Stimulated activated CD4-positive, alpha-beta T cell treated with anti-CD3 and anti-CD28 coated beads, TNF-alpha, amount 100 ng/mL, for 1 hour (primary cell): ENCODE measurements at places on chromosomes 2 and 18.

DNA sequence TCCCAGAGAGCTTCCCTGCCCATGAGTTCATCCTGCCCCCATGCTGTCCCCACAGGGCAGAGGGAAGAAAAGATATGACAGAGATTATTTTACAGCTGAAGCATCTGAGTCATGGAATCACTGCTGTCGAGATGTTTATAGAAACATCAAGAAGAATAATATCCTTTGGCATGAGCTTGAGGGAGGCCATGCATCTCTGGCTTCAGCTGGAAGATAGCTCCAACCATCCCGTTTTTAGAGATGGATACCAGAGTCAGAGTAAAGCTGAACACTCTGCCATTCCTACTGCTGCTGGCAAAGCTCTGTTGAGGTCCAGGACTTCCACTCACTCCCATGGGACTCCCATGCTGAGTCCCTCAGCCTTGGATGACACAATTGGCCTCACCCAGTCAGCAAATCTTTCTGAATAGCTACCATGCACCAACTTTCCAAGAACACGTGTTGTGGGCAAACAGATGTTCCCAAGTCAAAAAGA is 167.8 kb downstream of the TTC32 start:
- no peak for DNase-seq

DNA sequence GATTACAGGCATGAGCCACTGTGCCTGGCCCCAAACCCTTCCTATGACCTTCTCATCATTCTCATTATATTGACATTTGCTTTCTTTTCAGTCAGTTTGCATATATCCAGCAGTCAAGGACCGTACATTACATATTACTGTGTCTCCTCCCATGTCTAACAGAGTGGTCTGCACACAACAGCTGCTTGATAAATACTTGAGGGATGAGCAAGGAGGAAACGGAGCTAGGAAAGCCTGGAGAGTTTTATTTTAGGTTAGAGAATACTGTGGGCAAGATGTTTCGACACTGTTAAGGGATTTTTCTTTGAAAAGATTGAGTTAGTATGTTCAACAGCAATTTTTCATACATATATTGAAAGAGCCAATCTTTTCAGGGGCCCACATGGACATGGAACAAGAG is 76.2 kb upstream of the CHRNA1 start:
- DNase-seq: no peak

GRCh38 chr18:8933714-8934284 is 168.7 kb upstream of the NDUFV2 start:
- no peak for DNase-seq

- DNase-seq: no peak
Observed at GRCh38 chr2:116094196-116094595, 1651.8 kb downstream of the DPP10 start.

DNA sequence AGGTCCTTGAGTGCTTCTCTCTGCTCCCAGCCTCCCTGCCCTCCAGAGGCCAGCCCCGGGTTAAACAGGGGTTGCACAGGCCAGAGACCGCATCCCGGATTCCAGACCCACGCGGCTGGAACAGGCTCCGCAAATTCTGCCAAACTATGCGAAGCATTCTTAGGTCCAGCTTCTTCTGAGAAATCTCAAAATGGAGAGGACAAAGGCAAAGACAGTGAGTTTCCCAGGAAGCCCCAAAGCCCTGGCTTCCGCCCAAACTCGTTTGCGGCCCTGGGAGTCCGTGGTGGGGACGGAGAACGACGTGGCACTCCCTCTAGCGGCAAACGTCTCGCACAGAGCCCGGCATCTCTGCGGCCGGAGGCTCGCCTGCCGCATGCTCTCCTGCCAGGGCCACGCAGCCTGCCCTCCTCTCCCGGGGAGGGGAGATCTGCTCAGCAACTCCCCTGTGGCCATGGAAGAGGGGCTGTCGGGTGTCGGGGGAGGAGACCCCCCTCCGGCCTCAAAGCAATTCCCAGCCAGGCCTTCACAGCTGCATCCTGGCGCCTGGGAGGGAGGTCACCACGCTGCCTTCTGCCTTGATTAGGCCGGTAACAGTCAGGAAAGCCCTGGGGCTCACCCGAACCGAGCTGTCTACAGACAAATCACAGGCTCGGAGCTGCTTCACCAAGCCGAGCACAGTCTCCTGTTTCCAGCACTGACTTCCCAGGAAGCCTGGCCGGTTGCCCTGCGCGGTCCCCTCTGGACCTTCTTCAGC is 33.4 kb upstream of the KLHL29 start:
- DNase-seq: no peak

DNA sequence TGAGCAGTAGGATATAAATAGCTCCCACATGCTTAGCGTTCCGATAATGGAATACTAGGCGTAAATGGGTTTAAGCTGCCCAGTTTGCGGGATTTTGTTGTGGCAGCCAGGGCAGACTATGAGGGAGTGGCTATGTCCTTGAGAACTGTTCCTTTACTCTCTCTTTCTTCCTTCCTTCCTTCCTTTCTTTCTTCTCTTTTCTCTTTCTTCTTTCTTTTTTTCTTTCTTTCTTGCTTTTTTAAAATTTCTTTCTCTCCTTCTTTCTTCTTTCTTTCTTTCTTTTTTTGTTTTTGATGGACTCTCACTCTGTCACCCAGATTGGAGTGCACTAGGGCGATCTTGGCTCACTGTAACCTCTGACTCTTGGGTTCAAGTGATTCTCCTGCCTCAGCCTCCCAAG is 9.1 kb upstream of the PRELID3A start:
- no peak for DNase-seq

- no peak for DNase-seq
Observed at GRCh38 chr2:80153768-80154167, 150.8 kb downstream of the LRRTM1 start.

DNA sequence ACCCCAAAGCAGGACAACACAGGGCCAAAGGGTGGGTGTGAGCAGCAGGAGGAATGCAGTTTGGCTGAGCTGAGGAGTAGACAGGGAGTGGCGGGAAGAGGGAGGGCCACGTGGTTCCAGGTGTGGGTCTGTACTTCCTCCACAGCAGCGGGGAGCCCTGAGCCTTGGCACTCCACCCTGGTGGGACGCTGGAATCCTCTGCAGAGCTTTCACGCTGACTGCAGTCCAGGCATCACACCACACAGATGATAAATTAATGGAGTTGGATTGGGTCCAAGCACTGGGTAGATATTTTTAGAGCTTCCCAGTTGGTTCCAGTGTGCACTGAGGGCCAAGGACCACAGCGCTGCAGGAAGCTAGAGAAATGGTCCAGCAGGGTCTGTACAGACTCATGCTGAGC is 67.0 kb upstream of the TMEM200C start:
- no peak for DNase-seq

GRCh38 chr2:144237830-144238627 is 281.9 kb downstream of the ZEB2 start:
- DNase-seq: no peak

- DNase-seq: no peak
Observed at GRCh38 chr2:161414042-161415033, 1.8 kb upstream of the TBR1 start.

GRCh38 chr2:188399159-188399558 is 107.5 kb downstream of the GULP1 start:
- no peak for DNase-seq

DNA sequence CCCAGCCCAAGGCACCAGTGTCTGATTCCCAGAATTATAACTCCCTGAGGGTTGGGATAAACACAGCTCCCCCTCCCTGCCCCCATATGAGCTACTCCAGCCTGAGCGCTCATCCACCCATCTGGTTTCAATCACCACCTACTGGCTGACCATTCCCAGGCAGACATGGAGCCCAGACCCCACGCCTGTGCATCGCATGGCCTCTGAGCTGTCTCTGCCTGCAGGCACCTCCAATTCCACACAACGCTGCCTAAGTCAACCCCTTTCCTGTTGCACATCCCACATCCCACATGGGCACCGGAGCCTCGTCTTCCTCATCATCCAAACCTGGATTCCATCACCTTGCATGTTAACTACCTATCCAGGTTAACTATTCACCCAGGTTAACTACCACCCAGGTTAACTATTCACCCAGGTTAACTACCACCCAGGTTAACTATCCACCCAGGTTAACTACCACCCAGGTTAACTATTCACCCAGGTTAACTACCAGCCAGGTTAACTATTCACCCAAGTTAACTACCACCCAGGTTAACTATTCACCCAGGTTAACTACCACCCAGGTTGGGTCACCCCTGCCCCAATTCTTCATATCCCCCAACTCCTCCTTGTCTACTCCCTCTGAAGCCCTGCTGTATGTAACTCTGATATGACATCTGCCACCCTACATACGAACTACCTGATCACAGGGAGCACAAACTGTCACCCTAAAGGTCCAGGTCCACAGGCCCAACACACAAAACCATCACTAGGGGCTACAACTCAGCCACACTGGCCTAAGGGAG is 47.8 kb downstream of the TEX51 start:
- no peak for DNase-seq

- no peak for DNase-seq
Observed at GRCh38 chr2:179311101-179311500, 46.5 kb upstream of the SESTD1 start.

GRCh38 chr2:220276741-220277444 is 649.5 kb downstream of the SLC4A3 start:
- no peak for DNase-seq

DNA sequence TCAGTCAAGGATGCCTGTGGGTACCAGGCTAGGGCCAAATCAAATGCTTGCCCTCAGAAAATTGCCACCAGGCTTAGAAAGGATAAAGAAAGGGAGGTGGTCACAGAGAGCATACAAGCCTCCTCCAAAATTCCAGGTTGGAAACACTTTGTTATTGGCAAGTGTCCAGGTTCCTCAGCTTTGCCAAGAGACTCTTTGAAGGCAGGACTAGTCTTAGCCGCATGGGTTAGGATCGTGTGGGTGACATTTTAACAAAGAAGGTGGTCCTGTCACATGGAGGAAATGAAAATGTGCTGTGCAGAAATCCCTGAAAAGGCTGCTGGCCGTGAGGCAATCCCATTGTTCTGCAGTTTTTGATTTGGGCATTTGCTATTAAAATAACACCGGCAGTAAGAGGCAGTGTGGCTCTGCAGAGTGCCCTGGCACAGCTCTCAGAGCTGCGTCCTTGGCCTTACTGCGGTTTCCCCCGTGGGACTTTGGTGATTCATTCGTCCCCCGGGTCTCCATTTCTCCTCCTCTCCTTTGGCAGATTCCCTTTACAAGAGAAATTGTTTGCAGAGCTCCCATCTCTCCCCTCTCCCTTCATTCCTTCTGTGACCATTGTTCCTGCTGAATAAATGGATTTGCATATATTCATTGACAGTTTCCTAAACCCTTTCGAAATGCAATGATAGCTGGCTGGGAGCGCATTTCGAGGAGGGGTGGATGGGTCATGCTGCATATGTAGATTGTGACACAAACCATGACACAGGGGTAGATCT is 187.3 kb downstream of the VAPA start:
- no peak for DNase-seq

GRCh38 chr2:54261537-54261936 is 5.5 kb upstream of the TSPYL6 start:
- no peak for DNase-seq

GRCh38 chr18:40583671-40584070 is 1371.4 kb upstream of the PIK3C3 start:
- no peak for DNase-seq

GRCh38 chr2:231016566-231017230 is 20.6 kb upstream of the C2orf72 start:
- no peak for DNase-seq

- no peak for DNase-seq
Observed at GRCh38 chr2:238150686-238151085, 8.1 kb upstream of the ERFE start.

DNA sequence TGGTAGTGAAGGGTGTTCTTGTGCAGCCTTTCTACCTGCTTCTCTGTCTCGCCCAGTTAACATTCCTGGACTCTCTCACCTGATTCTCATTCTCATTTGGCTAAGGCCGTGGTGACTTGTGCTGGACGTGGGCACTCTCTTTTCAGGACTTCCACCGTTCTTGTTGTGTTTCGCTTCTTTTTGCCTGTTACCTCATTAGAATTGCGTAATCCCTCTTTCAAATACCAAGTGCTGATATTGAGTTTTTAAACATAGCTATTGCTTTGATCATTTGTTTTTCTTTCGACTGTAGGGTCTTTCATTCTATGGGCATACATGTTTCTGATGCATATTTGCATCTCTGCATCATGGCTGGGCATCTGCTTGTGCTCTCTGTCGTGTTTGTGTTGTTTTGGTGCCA is 287.0 kb downstream of the ALPK2 start:
- DNase-seq: no peak

DNA sequence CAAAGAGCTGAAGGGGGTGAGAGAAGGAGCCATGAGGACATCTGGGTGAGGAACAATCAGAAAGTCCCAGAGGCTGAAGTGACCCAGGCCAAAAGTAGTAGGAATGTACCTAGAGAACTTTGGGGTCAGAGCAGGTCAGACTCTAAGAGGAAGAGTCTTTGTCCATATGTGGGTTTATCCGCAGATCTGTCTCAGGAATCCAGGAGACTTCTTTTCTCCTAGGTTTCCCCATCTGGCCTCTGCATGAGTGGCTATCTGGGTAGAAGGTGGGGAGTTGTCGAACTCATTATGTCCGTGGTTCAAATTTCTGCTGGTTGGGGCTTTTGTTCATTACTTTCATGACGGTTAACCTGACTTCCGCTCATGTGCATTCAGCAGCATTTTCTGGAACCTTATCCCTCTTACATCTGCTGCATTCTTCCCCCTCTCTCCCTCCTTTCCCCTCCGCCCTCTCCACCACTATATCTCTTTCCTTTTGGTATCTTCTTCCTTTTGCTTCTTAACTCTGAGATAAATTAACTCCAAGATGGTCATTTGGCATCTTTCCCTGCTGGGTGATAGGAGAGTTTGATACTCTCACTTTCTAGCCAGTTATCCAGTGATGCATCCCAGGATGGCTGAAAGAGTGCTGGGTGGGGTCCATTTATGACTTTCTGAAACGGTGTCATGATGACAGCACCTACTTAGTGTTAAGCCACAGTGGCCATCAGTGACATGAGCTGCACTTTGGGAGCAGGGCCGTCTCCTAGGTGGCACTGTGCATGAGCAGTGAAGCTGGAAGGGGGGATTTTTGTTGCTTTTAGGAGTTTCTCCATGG is 2.1 kb downstream of the LIPG start:
- no peak for DNase-seq

DNA sequence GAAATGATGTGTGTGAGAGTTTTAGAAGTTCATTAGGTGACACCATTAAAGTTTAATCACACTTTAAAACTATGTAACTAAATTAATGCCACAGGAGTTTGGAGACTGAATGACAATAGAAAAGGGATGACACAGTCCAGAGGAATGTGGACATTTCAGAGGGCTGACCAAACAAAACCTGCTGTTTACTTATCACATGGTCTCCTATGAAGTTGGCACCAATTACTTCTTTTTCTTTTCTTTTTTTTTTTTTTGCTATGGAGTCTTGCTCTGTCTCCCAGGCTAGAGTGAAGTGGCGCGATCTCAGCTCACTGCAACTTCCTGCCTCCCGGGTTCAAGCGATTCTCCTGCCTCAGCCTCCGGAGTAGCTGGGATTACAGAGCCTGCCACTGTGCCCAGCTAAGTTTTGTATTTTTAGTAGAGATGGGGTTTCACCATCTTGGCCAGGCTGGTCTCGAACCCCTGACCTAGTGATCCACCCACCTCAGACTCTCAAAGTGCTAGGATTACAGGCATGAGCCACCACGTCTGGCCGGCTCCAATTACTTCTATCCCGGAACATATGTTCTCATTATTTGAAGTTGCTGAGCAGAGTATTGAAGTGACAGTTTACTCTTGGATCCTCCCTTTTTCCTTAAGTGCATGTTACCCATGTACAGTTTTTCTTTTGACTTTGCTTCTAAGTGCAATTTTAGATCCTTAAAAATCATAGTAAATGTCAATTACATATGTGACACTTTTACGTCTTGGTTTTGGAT is 4.3 kb downstream of the AGPS start:
- no peak for DNase-seq
